ENCODE measurements at places on chromosomes 2 and 18.

DNA sequence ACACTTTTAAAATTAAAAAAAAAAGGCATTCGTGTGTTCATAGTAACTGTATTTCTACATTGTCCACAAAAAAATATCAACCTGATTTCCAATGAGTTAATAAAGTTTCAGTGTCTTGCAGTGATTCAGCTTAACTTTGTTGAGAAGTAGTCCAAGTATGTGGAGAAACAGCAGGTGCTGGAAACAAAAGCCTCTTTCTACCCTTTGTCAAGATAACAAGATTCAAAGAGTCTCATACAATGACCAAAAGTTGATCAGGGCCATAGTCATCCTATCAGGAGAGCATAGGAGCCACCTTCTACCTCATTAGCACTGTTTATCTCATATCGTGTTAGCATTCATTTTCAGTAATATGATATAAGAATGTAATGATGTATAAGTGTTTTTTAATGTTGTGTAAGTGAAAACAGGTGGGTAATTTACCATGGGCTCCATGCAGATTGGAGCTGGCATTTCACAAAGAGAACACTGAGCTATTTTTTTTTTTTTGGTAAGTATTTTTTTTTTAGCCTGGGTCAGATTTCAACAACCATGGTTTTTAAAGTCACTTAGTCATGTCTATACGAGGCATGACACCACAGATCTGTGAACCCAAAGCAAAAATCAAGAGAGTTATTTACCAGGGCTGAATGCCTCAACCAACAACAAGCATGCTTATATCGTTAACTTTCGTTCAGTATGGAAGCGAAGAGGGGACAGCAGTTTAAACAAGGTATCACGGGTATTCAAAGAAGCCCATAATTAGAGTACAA, 165.0 kb upstream of the ZNF521 start:
- no peak for DNase-seq

DNA sequence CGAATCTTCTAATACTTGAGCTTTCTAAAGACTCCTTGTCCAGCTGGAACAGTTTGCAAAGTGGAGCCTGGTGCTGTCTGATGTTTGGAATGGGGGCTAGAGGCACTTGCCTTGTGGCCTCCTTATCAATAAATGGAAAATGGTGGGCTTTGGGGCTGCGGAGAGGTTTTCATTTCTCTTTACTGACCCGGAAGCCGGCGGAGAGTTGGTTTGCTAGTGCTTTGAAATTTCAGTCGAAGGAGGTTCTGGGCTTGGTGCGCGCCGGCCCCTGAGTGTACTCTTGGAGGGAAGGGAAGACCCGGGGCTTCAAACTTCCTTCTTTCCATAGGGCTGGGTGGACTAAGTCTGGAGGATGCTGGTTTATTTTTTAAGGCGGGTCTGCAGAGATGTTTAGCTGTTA, 714 bp downstream of the RPIA start:
- DNase-seq, result no peak

DNA sequence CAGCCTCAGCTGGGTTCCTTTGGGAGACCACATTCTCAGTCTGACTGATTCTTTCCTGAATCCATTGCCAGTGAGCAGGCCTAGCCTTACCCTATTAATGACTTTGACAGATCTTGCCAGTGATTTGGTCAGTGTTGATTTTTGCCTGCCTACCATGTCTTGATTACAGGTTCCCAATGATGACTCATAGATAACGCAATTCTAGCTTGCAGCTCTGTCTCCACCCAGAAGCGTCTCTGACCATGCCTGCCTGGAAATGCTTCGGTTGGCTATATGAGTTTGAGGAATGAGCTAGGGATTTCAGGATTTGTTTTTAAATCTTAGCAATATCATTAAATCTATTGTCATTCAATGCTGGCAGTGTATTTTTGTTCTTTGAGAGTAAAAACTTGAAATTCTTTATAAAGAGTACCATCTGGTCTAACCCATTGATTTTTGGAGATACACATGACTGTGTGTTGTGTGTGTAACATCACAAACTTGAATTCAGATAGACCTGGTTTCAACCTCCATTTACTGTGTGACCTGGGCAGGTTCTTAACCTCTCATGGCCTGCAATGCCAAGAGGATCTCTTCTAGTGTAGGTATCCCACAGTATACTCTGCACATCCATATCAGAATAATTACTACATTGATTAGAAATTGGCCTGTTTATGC, 57.0 kb downstream of the CCDC150 start:
- no peak for DNase-seq

- DNase-seq, result no peak
Measured at GRCh38 chr2:144774809-144775208, 254.9 kb upstream of the ZEB2 start.

GRCh38 chr2:3197308-3197707, 180.3 kb downstream of the EIPR1 start:
- DNase-seq, result no peak

DNA sequence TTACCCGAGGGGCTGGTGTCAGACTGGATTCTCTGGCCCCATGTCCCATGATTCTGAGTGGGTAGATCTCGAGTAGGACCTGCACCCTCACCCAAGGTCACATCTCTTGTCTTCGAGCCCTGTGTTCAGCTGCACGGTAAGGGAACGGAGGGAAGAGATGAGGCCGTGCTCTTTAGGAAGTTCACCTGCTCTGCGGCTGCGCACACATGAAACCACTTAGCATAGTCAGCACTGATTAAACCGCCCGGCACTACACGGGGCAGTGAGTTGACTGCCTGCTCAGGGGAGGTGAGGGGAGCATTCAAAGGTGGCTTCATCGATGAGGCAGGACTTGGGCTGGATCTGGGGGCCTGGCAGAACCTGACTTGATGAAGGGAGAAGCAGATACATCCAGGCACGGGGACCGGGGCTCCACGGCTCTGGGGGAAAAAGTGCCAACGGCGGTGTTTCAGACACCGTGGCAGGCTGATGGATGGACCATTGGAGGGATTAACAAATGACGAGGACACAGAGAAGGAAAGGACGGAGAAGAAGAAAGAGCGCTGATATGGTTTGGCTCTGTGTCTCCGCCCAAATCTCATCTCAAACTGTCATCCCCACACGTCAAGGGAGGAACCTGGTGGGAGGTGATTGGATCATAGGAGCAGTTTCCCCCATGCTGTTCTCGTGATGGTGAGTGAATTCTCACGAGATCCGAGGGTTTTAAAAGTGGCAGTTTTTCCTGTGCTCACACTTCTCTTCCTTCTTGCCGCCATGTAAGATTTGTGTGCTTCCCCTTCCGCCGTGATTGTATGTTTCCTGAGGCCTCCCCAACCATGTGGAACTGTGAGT, 248.6 kb downstream of the CYP26B1 start:
- DNase-seq, result no peak

DNA sequence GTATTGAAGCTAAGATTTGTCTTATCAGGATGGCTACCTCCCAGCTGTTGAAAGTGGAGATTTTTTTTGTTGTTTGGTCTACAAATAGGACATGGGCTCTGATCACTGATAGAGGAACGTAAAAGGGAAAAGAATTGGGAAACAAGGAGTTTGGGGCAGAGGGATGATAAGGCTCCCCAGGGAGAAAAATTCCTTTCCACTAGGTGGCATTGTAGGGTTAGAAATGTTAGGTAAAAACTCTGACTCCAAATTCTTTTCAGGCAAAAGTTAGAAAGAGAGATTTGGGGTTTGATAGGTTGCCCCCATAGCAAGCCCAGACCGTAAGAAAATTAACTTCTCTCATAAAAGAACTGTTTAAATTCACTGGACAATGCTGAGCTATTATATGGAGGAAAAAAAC, 19.8 kb downstream of the CMPK2 start:
- DNase-seq, result no peak

DNA sequence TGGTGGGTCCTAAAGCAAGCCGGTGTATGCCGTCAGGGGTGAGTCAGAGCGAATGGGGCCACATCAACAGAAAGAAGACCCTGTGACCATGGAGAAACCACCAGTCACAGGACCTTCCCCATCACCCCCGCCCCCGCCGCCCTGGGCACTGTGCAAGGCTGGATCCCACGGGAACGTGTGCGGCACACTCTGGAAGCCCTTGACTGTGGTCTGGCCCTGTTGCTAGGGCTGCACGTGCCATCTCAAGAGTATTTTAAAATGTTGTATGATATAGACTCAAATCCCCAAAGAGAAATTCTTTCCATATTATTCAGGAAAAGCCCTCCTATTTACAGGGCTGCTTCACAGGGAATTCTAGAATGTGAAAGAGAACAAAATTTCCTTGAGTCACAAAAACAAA, 174.8 kb downstream of the BCL2 start:
- DNase-seq, result no peak

GRCh38 chr2:159146996-159147666, 139.4 kb downstream of the WDSUB1 start:
- DNase-seq, result no peak

DNA sequence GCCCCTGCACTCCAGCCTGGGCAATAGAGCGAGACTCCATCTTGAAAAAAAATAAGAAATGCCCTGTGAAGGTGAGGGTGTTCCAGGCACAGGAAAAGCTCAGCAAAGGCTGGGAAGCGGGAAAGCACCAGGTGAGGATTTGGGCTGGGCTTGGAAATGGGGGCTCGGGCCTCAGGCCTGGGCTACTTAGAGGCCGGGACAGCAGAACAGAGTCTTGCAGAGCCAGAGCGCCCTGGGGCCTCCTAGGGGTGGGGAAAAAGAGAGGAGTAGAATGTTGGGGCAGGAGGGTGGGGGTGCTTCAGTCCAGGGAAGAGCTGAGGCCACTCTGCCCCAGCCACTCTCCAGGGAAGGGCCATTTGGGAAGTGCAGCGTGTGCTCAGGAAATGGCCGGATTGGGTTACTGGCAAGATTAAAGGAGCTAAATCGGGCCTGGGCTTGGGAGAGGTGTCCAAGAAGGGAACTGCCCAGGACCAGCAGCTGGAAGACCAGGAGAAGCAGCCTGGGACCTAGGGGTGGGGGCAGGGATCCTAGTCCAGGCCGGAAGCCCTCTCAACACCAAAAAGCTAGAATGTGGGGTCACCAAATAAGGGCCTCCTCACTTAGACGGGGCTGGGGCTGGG, 13.8 kb upstream of the DES start:
- no peak for DNase-seq

DNA sequence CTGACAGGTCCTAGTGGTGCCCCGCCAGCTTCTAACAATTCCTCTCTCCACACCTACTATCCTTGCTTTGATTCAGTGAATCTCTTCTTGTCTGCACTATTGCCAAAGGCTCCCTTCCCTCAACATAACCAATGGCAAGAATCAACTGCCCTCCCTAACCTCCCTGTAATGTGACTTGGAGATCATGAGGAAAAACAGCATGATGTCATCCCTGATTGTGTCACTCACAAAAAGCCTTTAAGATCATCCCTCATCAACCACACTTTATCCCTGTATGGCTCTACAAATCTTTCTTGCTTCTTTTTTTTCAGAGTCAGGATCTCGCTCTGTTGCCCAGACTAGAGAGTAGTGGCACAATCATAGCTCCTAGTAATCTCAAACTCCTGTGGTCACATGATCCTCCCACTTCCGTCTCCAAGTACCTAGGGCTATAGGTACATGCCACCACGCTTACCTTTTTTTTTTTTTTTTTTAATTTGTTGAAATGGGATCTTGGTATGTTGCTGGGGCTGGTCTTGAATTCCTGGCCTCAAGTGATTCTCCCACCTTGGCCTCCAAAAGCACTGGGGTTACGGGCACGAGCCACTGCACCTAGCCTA, 19.7 kb downstream of the SAP130 start:
- DNase-seq, result no peak

DNA sequence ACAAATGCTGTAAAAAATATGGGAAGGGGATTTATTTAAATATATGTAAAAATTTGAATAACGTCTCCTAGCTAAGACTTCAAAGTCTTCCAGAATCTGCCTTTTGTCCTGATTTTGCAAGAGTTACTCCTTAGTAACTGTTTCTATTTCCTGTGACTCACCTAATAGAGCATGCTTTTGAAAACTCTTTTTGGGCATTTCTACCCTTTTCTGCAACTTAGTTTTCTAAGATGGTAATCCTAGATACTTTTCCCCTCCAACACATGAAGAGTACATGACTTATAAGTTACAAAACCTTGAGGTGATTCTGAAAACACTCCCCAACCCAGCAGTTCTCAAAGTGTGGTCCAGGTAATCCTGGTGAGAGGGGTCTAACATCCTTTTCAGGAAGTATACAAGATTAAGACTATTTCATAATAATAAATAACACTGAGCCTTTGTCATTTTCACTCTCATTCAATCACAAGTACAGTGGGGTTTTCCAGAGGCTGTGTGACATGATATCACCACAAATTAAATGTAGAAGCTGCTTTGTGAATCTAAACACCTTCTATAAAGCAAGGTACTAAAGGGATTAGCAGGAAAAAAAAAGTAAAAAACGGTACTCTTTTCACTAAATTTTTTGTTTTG, 31.9 kb downstream of the PPP4R3B start:
- DNase-seq, result no peak

- DNase-seq, result no peak
Measured at GRCh38 chr2:16382451-16382850, 283.2 kb downstream of the CYRIA start.

GRCh38 chr2:215460682-215461382, 25.0 kb upstream of the FN1 start:
- no peak for DNase-seq

GRCh38 chr2:201758234-201758633, 22.5 kb downstream of the ALS2 start:
- no peak for DNase-seq

DNA sequence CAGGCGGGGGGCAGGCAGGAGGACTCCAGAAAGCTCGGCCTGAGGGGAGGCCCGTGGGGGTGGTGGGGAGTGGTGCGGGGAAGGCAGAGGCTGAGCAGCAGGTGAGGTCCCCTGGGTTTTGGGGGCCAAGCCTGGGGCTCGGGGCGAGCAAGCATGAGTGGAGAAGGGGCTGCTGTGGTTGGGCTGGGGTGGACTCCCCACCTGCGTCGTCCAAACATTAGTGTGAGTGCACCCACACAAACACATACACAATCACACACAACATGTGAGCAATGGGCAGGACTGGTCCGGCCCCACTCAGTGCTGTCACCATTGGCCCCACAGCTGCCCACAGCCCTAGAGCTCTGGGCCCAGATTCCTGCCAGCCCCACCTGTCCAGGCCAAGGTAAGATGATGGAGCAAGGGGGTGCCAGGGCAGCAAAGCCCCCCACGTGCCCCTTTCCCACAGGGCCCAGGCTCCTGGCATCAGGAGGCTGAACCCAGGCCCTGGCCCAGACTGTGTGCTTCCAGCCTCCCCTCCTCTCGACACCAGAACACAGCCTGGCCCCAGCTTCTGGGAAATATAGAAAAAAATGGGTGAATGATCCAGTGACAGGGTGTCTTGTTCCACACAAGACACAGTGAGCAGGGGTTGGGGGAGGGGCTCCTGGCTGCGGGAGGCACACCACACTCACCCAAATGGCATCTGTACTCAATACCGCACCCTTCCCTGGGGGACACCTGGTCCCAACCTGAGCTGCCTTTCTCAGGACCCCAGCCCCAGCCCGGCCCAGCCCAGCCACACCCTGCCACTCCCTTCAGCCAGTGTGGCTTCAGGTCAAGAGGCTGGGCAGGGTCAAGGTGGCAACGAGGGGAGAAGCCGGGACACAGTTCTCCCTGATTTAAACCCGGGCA, 463 bp upstream of the ALPP start:
- no peak for DNase-seq

- DNase-seq, result no peak
Measured at GRCh38 chr18:34543356-34543755, 166.7 kb upstream of the DTNA start.

GRCh38 chr18:9449600-9450414, 25.5 kb upstream of the RALBP1 start:
- no peak for DNase-seq
